ENCODE measurements at places on chromosomes 16 and 17. TPM values are rescaled to one million over a fixed set of nuclear protein-coding genes. Genes with fewer than 3 reads are reported as not detected.

DNA sequence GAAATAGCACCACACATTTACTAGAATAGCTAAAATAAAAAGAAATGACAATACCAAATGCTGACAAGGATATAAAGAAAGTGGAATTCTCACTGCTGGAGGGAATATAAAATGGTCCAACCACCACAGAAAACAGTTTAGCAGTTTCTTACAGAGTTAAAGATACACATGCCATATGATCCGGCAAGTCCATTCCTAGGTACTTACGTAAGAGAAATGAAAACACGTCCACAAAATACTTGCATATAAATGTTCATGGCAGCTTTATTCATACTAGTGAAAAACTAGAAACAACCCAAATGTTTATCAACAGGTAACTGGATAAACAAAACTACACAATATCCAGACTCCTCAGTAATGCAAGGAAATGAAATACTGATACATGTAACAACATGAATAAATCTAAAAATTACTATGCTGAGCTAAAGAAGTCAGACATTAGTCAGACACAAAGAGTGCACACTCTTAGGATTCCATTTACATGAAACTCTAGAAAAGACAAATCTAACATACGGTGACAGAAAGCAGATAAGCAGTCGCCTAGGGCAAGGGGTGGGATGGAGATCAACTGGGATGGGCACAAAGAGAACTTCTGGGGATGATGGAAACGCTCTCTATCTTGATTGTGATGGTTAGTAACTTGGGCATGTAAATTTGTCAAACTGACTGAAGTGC is 76.4 kb downstream of the SMG6 start:
- DNase-seq: no peak

GRCh38 chr16:73126525-73126853 is 78.6 kb upstream of the ZFHX3 start:
- no peak for DNase-seq

DNA sequence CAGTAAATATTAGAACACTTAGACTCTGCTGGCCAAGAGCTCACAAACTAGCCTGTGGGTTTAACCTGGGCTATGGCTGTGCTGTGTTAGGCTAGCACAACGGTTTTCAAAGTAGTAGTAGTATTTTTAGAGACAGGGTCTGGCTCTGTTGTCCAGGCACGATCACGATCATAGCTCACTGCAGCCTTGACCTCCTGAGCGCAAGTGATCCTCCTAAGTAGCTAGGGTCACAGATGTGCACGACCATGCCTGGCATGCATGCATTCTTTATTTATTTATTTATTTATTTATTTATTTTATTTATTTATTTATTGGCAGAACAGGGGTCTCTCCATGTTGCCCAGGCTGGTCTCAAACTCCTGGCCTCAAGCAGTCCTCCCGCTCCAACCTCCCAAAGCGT is 10.3 kb downstream of the MRPL27 start:
- no peak for DNase-seq

- DNase-seq: no peak
These were observed 1.4 kb upstream of the SPHK1 start for GRCh38 chr17:76382803-76383545.

DNA sequence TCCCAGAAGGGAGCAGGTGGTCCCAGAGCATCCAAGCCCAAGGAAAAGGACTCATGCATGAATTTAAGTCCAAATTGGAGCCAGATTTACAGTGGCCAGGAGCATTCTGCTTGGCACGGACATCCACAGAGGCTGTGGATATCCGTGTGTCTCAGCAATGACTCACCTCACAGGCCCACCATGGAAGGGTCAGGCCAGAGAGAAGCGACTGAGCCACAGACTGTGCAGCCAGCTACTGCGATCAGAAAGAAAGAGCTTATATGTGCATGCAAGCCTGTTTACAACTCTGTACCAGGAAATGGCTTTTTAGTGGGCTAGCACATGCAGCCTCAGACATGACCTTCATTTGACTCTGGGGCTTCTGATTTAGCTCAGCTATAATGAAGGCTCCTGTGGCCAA is 231.0 kb downstream of the C16orf95 start:
- DNase-seq: no peak

- DNase-seq: no peak
These were observed 52.7 kb downstream of the MYH10 start for GRCh38 chr17:8577868-8578267.

DNA sequence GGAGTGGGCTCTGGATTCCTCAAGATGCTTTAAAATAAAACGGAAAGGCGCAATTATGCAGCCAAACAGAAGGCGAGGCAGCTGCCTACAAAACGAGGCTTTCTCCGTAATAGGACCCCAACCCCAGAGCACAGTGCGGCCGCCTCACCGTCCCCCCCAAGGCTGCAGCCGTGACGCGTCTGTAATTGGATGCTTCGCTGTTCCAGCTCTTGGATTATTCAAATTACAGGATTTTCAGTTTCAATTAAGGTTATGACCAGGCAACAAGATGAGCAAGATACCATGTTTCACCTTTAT is 37.3 kb upstream of the ABR start:
- no peak for DNase-seq

GRCh38 chr17:67491009-67491680 is 114.1 kb downstream of the PITPNC1 start:
- peak; percentile 94 for DNase-seq

DNA sequence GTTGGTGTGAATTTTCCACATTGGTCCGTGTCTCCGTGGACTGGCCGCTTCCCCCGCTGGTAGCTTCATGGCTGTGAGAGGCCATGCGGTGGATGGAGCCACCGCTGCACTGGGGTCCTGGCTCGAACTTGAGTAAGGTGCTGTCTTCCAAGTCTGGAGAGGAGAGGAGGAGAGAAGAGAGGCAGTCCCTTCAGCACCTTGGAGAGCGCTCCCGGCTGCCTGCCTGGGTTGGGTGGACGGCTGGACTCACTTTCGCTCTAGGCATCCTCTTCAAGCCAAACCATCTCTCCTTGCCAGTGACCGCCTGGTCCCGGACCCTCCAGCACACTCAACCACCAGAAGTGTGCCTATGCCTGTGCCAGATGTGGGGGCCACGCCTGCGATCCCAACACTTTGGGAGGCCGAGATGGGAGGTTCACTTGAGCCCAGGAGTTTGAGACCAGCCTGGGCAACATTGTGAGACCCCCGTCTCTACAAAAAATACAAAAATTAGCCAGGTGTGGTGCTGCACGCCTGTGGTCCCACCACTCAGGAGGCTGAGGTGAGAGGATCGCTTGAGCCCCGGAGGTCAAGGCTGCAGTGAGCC is 6.2 kb downstream of the JPH3 start:
- DNase-seq: peak; percentile 93

DNA sequence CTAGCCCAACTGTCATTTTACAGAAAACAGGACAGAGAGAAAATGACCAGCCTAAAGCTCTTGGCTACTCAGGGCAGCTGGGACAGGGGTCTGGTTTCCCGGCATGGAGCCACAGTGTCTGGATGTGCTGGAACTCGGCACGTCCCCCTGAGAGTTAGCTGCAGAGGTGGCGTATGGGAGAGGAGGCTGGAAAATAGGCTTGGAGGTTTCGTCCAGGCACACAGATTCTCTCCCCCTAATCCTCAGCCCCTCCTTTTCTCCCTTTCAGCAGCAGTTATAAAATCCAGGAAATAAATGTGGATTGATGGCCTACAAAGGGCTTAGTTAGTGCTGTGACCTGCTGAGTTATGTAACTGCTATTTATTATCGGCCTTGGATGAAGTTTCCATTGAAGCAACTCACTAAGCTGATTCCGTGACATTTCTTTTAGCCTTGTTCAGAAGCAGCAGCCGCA is 89.5 kb upstream of the TOB1 start:
- peak; percentile 69 for DNase-seq

- DNase-seq: no peak
These were observed 9.3 kb downstream of the UQCRC2 start for GRCh38 chr16:21962475-21962874.

The NUPR1 gene
- total RNA-seq: 124 TPM

The NKD1 gene
- total RNA-seq: 0.43 TPM

The ASIC2 gene
- not detected for total RNA-seq

The ZNF629 gene
- 27.2 TPM for total RNA-seq

The TRIM16 gene
- total RNA-seq: 23.5 TPM

The TLCD2 gene
- 4.2 TPM for total RNA-seq

The CPHXL2 gene
- total RNA-seq: not detected

The TLCD3A gene
- 27.3 TPM for total RNA-seq

Data from osteocyte (in vitro differentiated cells).